ENCODE measurements at places on chromosomes 2 and 18. TPM values are rescaled to one million over a fixed set of nuclear protein-coding genes. Genes with fewer than 3 reads are reported as not detected.

Gene SERPINB3
- total RNA-seq: 49.5 TPM

Gene KLHL29
- 6.9 TPM for total RNA-seq

Gene PXDN
- 109 TPM for total RNA-seq

Gene PLB1
- 7.2 TPM for total RNA-seq

Gene REG3A
- not detected for total RNA-seq

Gene IFIH1
- 8.3 TPM for total RNA-seq

Gene GCKR
- 0.49 TPM for total RNA-seq
